MCF 10A (cell line): ENCODE measurements at places on chromosomes 1 and 21. TPM values are rescaled to one million over a fixed set of nuclear protein-coding genes. Genes with fewer than 3 reads are reported as not detected.

- H3K27ac ChIP-seq, result no peak overlapping the region
- no peaks in the 10 kb centered on the region for H3K36me3 ChIP-seq
- no peaks in the 10 kb centered on the region for H3K4me1 ChIP-seq
- no peak for DNase-seq
- no peaks in the 10 kb centered on the region for H3K27me3 ChIP-seq
Observed at GRCh38 chr1:86504137-86504479, 35.4 kb downstream of the CLCA1 start.

GRCh38 chr1:111332190-111332589, 41.5 kb downstream of the CHIA start:
- no peaks in the 10 kb centered on the region for H3K36me3 ChIP-seq
- no peaks in the 10 kb centered on the region for H3K27me3 ChIP-seq
- no peak for DNase-seq
- no peak overlapping the region for H3K27ac ChIP-seq

DNA sequence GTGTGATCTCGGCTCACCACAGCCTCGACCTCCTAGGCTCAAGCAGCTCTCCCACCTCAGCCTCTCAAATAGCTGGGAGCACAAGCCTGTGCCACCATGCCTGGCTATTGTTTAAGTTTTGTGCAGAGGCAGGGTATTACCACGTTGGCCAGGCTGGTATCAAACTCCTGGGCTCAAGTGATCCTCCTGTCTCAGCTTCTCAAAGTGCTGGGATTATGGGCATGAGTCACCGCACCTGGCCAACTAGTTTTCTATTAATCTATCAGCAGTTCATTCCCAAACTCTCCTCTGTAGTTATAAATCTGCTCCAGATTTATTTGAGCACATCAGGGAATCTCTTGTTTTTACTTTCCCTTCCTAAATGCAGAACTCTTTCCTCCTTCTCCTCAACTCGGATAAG, 443.8 kb downstream of the PRDM2 start:
- DNase-seq, result no peak
- peaks cover 38% of the 10 kb centered on the region for H3K4me1 ChIP-seq
- no peak overlapping the region for H3K27ac ChIP-seq
- no peaks in the 10 kb centered on the region for H3K36me3 ChIP-seq
- H3K4me3 ChIP-seq, result no peak overlapping the region

GRCh38 chr1:6753320-6754140, 31.7 kb upstream of the CAMTA1 start:
- H3K36me3 ChIP-seq, result no peaks in the 10 kb centered on the region
- peak overlapping the region; percentile 14 for H3K27ac ChIP-seq
- peak; percentile 43 for DNase-seq
- peaks cover 14% of the 10 kb centered on the region for H3K4me1 ChIP-seq

NPHS2 gene
- total RNA-seq, result not detected in 2 replicates

DNA sequence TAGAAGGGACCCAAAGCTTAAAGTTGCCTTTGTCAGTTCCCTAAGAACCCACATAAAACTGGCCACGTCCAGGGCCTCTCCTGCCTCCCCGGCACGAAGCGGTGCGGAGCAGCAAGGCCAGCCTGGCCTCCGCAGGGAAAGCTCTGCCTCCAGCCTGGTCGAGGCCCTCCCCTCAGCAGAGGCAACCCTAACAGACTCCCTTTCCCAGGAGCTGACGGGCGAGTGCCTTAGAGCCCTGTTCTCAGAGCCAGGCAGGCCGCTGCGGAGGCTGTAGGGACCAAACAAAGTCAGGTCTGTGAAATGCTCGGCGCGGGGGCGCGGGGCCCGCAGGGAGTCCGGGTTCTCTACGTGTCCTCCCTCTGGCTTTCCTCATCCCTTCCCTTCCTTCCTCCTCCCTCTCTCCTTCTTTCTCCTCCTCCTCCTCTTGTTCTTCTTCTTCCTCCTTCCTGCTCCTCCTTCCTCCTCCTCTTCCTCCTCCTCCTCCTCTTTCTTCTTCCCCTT, 40.7 kb downstream of the RIPK4 start:
- no peaks in the 10 kb centered on the region for H3K27me3 ChIP-seq
- peak overlapping the region; percentile 84 for H3K27ac ChIP-seq
- peak overlapping the region; percentile 55 for H3K4me3 ChIP-seq
- peaks cover 20% of the 10 kb centered on the region for H3K4me1 ChIP-seq

- no peak overlapping the region for H3K27ac ChIP-seq
- DNase-seq, result no peak
- no peak overlapping the region for H3K4me3 ChIP-seq
- H3K27me3 ChIP-seq, result no peaks in the 10 kb centered on the region
- H3K4me1 ChIP-seq, result peaks cover 6% of the 10 kb centered on the region
Observed at GRCh38 chr1:214793708-214794107, 190.7 kb downstream of the CENPF start.

DNA sequence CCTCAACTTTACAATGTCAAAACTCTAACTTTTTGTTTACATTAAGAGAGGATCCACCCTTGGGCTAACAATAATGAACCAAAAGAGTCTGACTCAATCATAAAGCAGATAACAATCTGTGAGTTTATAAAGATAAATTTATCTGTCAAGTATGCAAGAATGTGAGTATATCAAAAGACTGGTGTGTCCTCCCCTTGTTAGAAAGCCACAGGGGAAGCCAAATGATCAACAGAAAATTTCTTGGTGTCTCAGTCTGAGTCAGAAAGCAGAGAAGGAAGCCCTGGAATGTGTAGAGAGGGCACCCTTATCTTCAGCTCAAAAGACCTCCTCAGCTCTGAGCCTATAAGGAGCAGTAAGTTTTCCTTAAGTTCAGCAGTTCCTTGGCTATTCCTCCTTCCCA, 13.9 kb upstream of the PDIK1L start:
- H3K4me1 ChIP-seq, result peaks cover 6% of the 10 kb centered on the region
- peaks cover 5% of the 10 kb centered on the region for H3K27me3 ChIP-seq
- no peak overlapping the region for H3K4me3 ChIP-seq
- DNase-seq, result no peak
- H3K27ac ChIP-seq, result no peak overlapping the region
- H3K36me3 ChIP-seq, result no peaks in the 10 kb centered on the region

DNA sequence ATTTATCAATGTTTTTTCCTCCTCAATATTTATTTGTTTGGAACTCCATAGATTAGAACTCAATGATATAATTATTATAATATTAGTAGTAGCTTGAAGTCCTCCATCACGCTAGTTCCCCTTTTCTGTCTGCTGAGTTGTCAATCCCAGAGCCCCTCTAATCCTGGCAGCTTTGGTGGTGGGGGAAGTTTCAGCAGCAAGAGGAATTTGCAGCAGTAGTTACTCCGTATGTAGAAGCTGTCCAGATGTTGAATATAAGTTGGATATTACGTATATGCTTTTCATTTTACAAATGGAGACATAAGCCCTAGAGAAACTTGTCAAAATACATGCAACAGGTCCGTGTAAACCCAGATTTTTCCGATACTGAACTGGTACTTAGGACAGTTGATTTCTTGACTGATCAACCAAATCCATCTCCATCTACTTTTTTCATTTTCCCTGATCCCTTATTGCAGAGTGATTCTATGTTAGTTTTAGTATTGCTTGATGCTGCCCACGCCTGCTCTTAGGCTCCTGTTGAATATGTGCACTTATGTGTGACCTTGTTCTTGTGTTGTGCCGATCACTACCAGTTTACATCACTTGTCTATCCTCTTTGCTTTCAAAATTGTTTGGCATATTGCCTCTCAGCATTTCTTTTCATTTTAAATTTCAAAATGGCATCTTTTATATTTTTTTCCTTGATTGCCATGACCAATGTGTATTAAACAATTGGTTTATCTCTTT, 28.1 kb downstream of the SMAP2 start:
- DNase-seq, result no peak
- no peak overlapping the region for H3K4me3 ChIP-seq
- H3K27me3 ChIP-seq, result no peaks in the 10 kb centered on the region
- no peaks in the 10 kb centered on the region for H3K36me3 ChIP-seq
- H3K4me1 ChIP-seq, result peaks cover 4% of the 10 kb centered on the region

DNA sequence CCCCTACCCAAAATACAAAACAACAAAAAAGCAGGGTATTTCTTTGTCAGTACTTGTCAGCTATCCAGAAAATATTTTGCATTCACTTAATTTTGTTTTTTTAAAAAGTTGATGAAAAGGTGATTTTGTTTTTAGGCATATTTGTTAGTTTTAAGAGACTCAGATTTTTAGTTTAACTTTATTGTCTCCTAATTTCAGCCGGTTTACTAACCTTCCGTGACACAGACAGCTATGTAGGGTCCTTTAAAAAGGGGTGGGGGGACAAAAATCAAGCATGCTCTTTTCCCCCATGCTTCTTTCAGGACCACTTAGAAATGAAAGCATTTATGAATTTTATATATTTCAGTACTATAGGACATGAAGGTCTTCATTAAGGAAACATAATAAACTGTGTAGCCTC, 1.6 kb downstream of the PBX1 start:
- peak; percentile 44 for DNase-seq
- H3K4me1 ChIP-seq, result peaks cover 33% of the 10 kb centered on the region
- H3K36me3 ChIP-seq, result no peaks in the 10 kb centered on the region
- peak overlapping the region; percentile 89 for H3K4me3 ChIP-seq
- H3K27ac ChIP-seq, result peak overlapping the region; percentile 99

GRCh38 chr1:152501704-152502103, 8.9 kb upstream of the LCE5A start:
- H3K27ac ChIP-seq, result peak overlapping the region; percentile 60
- no peak overlapping the region for H3K4me3 ChIP-seq

DNA sequence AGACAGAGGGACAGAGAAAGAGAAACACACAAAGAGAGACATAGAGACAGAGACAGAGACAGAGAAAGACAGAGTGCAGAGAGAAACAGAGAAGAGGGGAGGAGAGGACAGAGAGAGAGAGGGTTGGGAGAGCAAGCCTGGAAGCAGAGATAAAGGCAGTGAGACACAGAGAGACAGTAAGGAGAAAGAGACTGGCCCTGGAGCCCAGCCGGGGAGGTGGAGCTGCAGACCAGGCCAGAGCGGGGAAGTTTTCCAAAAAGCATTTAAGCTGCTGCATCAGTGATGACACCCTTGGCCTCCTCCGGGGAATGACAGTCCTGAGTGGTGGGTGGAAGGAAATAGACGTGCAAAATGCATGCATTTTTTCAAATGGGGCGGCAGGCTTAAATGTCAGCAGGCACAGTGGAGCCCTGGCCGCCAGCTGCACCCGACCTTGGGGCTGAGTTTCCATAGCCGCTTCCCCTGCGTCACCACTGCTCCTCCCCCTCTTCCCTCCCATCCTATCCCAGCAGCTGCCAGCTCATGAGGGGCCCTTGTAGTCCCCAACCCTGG, 95.4 kb upstream of the KLHDC7A start:
- H3K27ac ChIP-seq, result no peak overlapping the region
- no peak for DNase-seq
- H3K27me3 ChIP-seq, result peaks cover 15% of the 10 kb centered on the region
- H3K4me1 ChIP-seq, result no peaks in the 10 kb centered on the region

DNA sequence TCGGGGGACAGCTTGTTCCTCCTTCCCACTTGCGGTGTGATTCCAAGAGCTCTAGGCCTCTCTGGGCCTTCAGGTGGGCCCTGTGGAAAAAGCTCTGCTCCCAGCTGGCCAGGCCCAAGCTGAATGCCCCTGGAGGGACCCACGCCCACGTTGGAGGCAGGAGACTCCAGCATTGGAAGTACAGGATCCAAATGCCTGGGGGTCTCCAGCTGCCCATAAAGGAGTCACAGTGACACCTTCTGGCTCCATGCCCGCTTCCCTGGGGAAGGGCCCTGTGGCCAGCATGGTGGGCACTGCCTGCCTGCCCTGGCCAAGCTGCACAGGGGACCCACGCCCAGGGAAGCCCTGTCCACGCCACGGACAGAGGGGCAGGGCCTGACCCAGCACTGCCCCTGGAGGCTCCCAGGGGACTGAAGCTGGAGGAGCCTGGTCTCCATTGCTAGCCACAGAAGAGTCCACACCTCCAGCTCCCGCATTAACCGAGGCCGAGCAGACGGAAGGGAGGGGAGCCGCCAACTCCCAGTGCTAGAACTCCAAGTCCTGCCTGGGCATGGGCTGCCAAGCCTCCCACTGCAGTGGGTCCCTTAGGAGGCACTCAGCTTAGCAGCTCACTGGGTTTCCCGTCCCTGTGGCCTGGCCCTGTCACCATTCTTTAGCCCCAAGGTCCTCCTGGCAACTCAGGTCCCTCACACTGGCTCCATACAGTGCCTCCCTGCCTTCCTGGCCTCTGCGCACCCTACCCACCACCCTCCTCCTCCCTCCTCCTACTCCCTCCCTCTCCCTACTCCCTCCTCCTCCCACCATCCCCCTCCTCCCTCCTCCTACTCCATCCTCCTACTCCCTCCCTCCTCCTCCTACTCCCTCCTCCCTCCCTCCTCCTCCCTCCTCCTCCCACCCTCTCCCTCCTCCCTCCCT, 41.9 kb downstream of the WNT9A start:
- peaks cover 6% of the 10 kb centered on the region for H3K4me1 ChIP-seq
- no peaks in the 10 kb centered on the region for H3K36me3 ChIP-seq
- DNase-seq, result no peak
- H3K4me3 ChIP-seq, result no peak overlapping the region
- peaks cover 12% of the 10 kb centered on the region for H3K27me3 ChIP-seq

- peaks cover 7% of the 10 kb centered on the region for H3K4me1 ChIP-seq
- no peak overlapping the region for H3K27ac ChIP-seq
- no peaks in the 10 kb centered on the region for H3K36me3 ChIP-seq
- H3K4me3 ChIP-seq, result no peak overlapping the region
- no peak for DNase-seq
Observed at GRCh38 chr1:85806236-85806965, 98.2 kb upstream of the ZNHIT6 start.

DNA sequence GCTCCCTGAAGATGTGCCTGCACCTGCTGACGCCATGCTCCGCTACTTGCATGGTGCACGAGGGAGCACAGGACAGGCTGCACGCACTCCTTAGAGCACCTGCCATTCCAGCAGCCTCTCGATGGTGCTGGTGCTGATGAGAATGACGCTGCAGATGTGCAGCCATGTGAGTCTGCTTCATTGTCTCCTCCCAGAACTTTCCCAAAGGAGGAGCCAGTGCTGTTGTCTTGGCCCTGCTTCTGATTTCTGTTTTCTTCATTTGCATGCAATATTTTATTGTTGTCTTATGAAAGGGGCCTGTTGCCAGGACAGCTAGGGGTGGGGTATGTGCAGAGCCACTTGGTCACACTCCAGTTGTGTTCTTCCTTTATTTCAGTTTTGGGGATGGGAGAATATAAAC, 70.1 kb downstream of the PCBP3 start:
- no peak overlapping the region for H3K27ac ChIP-seq
- DNase-seq, result no peak
- H3K36me3 ChIP-seq, result no peaks in the 10 kb centered on the region
- peaks cover 14% of the 10 kb centered on the region for H3K27me3 ChIP-seq

GRCh38 chr1:44131411-44131810, 10.0 kb downstream of the KLF18 start:
- H3K4me3 ChIP-seq, result no peak overlapping the region
- H3K27me3 ChIP-seq, result peaks cover 14% of the 10 kb centered on the region

UBXN10 gene
- not detected in 2 replicates for total RNA-seq
